Lung (tissue), 17 donors: ENCODE measurements at places on chromosomes 7 and 10.
A peak's percentile ranks its signal among the peaks of the same experiment; 100 is the strongest.

- DNase-seq, result no peak
Measured at GRCh38 chr10:75292794-75293445, 57.2 kb upstream of the COMTD1 start.

DNA sequence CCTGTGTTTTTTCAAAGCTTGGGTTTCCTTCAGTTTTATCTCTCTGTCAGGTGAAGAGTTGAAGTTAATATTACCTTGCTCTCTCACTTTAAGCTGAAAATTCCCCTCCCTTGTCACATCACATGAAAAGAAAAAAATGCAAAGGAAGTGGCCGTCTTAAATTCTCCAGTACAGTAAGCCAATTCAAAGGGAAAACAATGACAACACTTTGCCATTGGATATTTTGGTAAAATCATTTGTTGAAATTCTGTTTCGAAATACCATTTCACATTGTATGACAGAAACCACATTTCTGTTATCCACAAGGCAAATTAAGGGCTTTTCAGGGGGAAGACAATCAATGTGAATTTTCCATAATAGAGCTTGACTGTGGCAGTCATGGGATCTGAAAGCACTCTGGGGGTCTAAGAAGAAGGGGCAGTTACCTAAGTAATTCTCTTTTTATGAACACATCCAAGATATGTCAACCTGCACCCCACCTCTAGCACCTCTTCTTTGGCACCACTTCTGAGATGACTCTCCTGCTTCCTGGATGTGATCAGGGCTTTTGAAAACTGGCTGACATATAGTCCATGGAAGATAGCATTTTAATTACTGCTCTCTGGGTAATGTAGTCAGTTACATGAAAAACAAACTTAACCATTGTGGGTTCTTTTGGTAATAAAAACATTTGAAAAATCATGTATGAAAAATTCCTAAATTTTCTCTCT lies 63.8 kb downstream of the ENTPD1 start:
- DNase-seq, result no peak

DNA sequence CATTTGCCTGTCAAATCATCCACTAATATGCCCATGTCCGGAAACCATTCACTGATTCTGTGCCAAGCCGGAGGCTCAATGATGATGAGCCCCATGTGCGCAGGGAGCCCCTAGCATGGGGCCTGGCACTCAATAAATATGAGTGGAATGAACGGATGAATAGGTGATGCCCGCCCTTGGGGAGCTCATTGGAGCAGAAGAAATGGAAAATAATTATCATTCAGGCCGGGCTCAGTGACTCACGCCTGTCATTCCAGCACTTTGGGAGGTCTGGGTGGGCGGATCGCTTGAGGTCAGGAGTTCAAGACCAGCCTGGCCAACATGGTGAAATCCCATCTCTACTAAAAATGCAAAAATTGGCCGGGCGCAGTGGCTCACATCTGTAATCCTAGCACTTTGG lies 11.0 kb downstream of the RHBDD2 start:
- no peak for DNase-seq

DNA sequence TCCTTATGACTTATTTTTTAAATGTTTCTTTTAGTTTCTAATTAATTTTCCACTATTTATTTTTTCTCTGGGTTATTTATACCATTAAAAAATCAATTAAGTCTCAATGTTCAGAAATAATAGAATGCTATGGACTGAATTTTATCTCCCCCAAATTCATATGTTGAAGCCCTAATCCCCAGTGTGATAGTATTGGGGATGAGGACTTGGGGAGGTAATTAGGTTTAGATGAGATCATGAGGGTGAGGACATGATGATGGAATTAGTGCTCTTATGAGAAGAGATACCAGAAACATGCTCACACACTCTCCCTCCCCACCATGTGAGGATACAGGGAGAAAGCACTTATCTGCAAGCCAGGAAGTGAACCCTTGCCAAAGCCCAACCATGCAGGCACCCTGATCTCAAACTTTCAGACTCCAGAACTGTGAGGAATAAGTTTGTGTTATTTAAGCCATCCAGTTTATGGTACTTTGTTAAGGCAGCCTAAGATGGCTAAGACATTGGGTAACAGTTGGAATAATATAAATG lies 202.6 kb downstream of the MDFIC start:
- DNase-seq, result no peak

- DNase-seq, result no peak
Measured at GRCh38 chr10:75525067-75525466, 93.6 kb downstream of the LRMDA start.

- DNase-seq, result peak; percentile 84
Measured at GRCh38 chr10:24415455-24416125, 206.7 kb downstream of the KIAA1217 start.

- no peak for DNase-seq
Measured at GRCh38 chr10:63584725-63585035, 63.5 kb downstream of the REEP3 start.

- no peak for DNase-seq
Measured at GRCh38 chr10:127976701-127977356, 69.9 kb downstream of the PTPRE start.

- DNase-seq, result peak; percentile 50
Measured at GRCh38 chr7:69596723-69597277, 1.5 kb upstream of the AUTS2 start.
